EL (cell line): ENCODE measurements at places on chromosomes 2 and 18.

DNA sequence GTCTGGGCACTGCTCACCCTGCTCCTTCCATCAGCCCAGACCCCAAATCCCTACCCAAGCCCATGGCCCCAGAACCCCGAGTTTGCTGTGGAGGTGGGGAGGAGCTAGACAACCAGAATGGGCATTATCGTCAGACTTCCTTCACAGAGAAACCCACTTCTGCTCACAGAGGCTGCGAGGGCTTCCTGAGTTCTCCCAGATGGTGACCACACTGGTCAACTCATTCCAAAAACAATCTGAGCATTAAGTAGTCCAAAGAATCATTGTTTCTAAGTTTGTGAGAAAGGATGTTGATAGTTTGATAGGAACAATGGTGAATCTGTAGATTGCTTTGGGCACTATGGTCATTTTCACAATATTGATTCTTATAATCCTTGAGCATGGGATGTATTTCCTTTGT, 60.2 kb downstream of the LRRC30 start:
- DNase-seq, result no peak

- DNase-seq, result no peak
Observed at GRCh38 chr2:98586551-98587140, 21.7 kb downstream of the COA5 start.

GRCh38 chr2:158217593-158217992, 115.9 kb downstream of the UPP2 start:
- no peak for DNase-seq

DNA sequence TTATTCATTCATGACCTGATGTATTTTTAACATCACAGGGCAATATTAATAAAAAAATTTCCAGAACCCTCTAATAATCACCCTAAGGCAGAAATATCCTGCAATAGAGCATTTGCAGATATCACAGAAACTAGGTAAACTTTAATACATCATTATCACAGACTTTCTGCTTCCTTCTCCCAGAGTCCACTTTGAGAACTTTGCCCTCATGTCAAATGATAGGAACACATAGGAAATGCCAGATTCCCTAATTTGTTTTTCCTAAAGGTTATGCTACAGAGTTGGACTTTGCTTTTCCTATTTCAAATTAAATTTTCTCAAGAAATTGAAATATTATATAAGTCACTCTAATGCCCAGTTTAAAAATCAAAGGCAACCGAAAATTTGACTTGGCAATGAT, 352.8 kb upstream of the LRP1B start:
- no peak for DNase-seq

GRCh38 chr2:145744541-145745386, 1224.8 kb upstream of the ZEB2 start:
- peak; percentile 86 for DNase-seq

DNA sequence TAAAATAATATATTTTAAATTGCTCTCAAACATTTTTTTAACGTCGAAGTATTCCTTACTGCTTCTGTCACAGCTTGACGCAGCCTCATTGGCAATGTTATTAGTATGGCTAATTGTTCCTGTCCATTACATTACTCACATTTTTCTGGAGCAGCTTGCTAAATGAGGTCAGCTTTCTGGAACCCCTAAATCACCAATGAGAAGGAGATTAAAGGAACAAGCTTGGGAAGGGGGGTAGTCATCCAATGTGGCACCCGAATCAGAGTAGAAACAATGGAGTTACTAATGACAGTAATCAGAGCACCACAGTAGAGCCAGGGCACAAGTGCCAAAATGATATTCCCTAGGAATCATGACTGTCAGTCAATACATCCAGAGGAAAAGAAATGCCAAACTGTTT, 5.1 kb downstream of the NEUROD1 start:
- no peak for DNase-seq

DNA sequence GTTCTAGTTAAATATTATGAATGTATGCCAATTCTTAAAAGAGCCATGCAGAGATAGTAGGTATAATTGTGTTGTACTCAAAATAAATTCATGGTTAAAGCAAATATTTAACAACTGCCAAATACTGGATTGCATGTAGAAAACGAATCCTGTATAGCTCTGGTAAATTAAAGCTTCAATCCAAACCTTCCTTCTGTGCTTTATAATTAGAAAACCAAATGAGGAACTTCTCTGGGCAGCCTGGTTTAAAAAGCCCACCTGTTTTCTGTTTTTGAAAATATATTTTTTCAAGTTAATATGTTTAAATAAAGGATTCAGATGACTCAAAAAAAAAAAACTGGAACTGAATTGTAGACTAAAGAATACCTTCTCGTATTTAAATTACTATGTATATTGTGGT, 48.3 kb upstream of the ITGA4 start:
- no peak for DNase-seq

GRCh38 chr2:221444106-221444505, 128.0 kb downstream of the EPHA4 start:
- DNase-seq, result peak; percentile 62
